Neural crest cell (in vitro differentiated cells): ENCODE measurements at places on chromosomes 2 and 18.

DNA sequence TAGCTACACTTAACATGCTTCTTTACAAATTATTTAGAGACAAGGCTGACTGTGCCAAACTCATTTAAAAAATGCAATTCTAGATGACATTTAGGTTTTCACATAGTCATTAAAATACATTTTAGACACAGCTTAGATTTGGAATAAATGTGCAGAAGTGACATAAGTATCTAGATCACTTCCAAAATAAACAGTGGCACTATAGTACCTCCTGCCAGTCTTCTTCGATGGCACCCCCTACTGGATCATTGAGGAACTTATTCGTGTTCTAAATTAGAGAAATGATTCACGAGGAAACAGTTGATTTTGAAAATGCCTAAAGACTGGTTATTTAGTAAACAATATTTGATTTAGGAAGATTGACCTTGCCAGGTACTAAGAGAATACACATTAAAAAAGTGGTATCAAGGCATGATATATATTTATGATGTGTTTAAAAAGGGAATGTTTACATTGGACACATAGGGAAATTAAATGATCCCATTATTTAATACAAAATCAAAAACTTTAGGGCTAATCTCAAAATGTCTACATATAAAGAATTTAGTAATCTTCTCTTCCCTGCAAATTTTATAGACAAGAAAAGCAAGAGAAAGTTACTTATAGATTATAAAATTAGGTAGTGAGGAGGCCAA, 323.9 kb downstream of the XIRP2 start:
- peak; percentile 48 for DNase-seq
- no peaks in the 10 kb centered on the region for H3K36me3 ChIP-seq
- H3K27me3 ChIP-seq, result peaks cover 2% of the 10 kb centered on the region

DNA sequence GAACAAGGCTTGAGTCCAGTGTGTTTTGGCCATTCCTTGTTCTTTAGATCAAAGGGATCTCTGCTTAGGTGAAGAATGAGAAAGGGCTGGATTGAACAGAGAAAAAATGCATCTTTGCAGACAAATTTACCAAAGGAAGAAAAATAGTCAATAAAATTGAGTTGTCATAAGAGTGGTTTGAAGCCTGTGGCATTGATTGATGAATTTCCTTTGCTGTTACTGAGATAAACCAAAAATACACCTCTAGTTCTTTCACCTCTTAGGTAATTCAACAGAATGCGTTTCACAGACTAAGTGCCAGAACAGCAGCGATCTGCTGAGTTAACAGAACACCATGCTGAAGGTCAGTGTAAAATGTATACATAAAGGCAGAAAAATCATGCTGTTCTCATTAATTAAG, 96.8 kb downstream of the SPHKAP start:
- no peak for DNase-seq
- H3K27me3 ChIP-seq, result peaks cover 2% of the 10 kb centered on the region
- H3K4me1 ChIP-seq, result no peaks in the 10 kb centered on the region
- H3K4me3 ChIP-seq, result no peak overlapping the region
- no peaks in the 10 kb centered on the region for H3K36me3 ChIP-seq
- H3K27ac ChIP-seq, result no peak overlapping the region

GRCh38 chr18:39449566-39449965, 1884.0 kb upstream of the CELF4 start:
- H3K4me1 ChIP-seq, result peaks cover 8% of the 10 kb centered on the region
- H3K36me3 ChIP-seq, result peaks cover 13% of the 10 kb centered on the region
- H3K4me3 ChIP-seq, result no peak overlapping the region
- H3K27me3 ChIP-seq, result no peaks in the 10 kb centered on the region
- no peak for DNase-seq

DNA sequence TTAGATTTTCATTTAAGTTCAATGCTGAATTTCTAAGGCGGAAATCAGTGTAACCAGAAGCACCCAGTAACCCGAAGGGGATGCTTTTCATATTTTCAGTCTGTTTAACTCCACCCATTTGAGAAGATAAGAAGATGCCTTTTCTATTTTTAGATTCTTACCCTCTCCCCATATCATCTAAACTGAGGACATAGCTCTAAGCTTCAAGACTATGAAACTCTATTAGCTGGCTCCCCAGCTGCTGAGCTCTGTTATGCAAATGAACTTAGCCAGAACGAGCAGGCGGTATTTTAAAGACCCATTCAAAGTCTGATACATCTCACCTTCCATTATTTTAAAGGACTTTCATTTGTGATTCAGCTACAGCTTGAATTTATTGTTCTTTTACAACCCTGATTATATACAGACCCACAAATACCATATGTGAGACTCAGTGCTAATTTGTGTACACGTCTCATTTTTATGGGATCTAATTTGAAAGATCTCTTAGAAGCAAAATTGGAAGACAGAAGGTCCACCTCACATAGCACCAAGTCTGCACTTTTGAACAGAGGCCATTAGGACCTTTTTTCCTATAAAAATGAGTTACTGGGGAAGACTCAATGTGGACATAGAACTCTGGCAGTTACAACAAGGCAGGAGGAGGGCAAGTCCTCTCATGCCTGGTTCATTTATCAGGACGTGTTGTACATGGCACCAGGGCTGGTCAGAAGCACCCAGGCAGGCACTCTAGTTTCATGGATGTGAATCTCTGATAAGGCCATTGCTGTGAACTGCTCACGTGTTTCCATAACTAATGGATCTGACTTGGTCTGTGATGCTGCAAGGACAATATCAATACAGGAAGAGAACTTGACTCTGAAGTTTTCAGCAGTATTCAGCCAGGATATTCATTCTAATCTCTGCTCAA, 16.3 kb downstream of the CDC42EP3 start:
- peak overlapping the region; percentile 54 for H3K4me3 ChIP-seq
- H3K4me1 ChIP-seq, result peaks cover 85% of the 10 kb centered on the region
- DNase-seq, result no peak
- no peaks in the 10 kb centered on the region for H3K27me3 ChIP-seq
- H3K27ac ChIP-seq, result no peak overlapping the region
- H3K36me3 ChIP-seq, result peaks cover 10% of the 10 kb centered on the region

DNA sequence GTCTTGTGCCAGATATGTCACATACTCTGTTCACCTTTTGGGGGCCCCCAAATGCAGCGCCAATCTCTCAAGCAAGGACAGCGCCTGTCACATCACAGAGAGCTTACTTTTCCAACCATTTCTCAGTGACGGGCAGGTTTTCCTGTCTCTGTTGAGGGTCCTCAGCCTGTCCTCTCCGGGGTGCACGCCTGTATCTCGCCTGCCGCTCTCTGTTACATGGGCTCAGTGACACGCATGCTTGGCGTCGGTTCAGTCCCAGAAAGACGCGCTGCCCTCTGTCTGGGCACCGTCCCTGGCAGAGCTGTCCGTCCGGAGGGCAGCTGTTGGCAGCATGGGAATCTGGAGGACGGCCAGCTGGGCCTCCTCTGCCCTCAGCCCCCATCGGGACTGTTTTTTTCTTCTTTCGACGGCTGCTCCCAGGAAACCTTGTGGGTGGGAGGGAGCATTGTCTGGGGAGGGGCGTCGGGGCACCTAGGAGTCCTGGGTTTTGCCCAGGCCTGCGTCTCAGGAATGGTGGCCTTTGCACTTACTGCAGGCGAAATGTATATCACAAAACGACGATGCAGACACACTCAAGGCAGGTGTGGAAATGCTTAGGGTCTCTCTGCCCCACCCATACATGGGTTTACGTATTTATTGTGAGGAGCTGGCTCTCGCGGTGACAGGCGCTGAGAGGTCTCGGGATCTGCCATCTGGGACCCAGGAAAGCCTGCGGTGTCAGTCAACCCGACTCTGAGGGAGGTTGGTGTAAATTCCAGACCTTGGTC, 30.9 kb downstream of the RTP5 start:
- H3K4me3 ChIP-seq, result no peak overlapping the region
- no peak for DNase-seq
- H3K36me3 ChIP-seq, result no peaks in the 10 kb centered on the region
- H3K4me1 ChIP-seq, result peaks cover 27% of the 10 kb centered on the region
- H3K27me3 ChIP-seq, result peaks cover 11% of the 10 kb centered on the region

GRCh38 chr2:241122376-241123002, 20.4 kb upstream of the MTERF4 start:
- H3K27ac ChIP-seq, result no peak overlapping the region
- DNase-seq, result no peak
- H3K27me3 ChIP-seq, result no peaks in the 10 kb centered on the region
- no peak overlapping the region for H3K4me3 ChIP-seq

DNA sequence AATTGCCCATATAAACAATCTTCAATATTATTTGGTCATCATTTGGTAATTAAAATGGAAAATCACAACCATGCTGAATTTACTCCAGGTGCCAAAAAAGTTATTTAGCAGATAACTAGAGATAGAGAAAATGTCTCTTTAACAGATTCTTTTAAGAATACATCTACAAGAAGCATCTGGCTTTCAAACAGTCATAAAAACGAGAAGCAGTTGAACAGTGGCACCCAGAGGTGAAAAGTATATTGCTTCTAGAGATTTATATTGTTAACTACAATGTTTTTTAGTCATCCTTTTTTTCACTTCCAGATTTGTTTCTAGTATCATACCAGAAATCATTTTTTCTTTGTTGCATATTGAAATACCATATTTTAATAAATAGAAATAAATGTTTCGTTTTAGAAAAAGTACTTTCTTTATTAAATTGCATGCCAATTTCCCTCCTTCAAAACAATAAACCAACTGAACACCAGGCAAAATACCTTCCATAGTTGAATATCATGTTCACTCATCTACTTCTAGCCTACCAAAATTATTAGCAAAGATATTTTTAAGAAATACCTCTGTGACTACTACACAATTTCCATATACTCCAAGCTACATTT, 65.4 kb upstream of the HNRNPA3 start:
- peaks cover 75% of the 10 kb centered on the region for H3K27me3 ChIP-seq
- no peak overlapping the region for H3K4me3 ChIP-seq
- peaks cover 9% of the 10 kb centered on the region for H3K4me1 ChIP-seq
- no peak overlapping the region for H3K27ac ChIP-seq
- DNase-seq, result no peak
